ENCODE measurements at places on chromosomes 4 and X.

- DNase-seq, result no peak
Observed at GRCh38 chr4:101885574-101885973, 95.0 kb downstream of the BANK1 start.

GRCh38 chr4:149553959-149554520 lies 261.6 kb downstream of the IQCM start:
- no peak for DNase-seq

GRCh38 chr4:1014291-1015167 lies 3.1 kb downstream of the FGFRL1 start:
- no peak for DNase-seq

DNA sequence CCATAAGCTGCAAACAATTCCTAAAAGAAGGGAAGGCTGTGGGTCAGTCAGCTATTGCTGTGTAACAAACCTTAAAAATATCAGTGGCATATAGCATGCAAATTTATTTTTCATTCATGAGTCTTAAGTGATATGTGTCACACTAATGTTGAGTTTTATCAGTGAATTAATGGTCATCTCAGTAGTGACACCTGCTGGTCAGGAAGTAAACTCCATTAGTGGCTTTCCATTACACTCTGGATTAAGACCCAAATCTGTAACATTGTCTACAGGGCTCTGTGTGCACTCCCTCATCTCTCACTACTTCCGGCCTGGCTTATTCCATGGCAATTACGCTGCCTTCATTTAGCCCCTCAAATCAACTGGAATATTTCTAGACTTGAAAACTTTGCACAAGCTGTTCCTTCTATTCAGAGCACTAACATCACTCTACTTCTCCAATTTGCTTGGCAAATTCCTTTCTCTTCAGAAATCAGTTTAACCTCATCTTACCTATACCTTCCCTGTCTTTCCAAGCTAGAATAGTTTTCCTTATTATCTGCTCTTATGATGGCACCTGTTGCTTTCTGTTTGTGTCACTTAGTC lies 217.3 kb upstream of the TAPT1 start:
- no peak for DNase-seq

- no peak for DNase-seq
Observed at GRCh38 chrX:123525123-123525725, 207.6 kb downstream of the THOC2 start.

DNA sequence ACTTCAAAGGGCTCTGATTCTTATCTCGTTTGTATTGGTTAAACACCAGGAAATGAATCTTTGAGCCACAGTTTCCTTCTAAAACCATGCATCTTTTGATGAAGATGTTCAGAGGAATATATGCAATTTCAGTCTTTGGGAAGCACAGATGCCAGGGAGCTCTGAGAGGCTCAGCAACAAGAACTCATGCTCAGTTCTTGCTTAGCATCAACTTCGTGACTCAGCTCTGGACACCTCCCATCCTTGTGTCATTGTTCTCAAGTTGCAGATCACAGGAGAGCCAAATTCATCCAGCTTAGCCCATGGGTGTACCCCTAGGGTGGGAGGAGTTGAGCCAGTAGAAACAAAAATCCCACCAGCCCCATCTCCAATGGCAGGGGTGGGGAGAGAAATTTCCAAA lies 219.6 kb upstream of the MAOA start:
- no peak for DNase-seq
